ENCODE measurements at places on chromosomes 16 and 17. TPM values are rescaled to one million over a fixed set of nuclear protein-coding genes. Genes with fewer than 3 reads are reported as not detected.
A peak's percentile ranks its signal among the peaks of the same experiment; 100 is the strongest.

DNA sequence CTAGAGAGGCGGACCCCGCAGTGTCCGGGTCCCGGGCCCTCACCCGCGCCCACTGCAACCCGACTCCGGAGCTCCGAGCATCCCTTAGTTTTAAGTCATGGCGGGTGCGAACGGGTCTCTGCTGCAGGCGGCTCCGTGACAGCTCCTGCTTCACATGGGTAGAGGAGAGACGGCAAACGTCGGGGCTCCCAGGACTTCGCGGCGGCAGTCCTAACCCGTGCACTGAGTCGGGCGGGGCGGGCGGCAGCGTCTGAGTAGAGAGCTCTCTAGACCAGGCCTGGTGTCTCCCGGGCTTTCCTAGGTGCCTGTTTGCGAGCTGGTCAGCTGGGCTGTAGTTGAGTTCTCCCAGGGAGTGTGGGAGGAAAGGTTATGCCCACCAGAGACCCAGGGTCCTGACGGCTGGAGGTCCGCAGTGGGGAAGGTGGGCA is 345 bp downstream of the TSC2 start:
- H3K36me3 ChIP-seq, result peaks cover 26% of the 10 kb centered on the region
- H3K27ac ChIP-seq, result peak overlapping the region; percentile 34
- DNase-seq, result no peak
- peak overlapping the region; percentile 67 for H3K4me3 ChIP-seq
- peaks cover 11% of the 10 kb centered on the region for H3K4me1 ChIP-seq

- H3K27me3 ChIP-seq, result no peaks in the 10 kb centered on the region
- H3K27ac ChIP-seq, result no peak overlapping the region
- no peak overlapping the region for H3K4me3 ChIP-seq
- H3K4me1 ChIP-seq, result peaks cover 10% of the 10 kb centered on the region
- H3K36me3 ChIP-seq, result no peaks in the 10 kb centered on the region
Observed at GRCh38 chr17:45336390-45337182, 19.8 kb upstream of the MAP3K14 start.

DNA sequence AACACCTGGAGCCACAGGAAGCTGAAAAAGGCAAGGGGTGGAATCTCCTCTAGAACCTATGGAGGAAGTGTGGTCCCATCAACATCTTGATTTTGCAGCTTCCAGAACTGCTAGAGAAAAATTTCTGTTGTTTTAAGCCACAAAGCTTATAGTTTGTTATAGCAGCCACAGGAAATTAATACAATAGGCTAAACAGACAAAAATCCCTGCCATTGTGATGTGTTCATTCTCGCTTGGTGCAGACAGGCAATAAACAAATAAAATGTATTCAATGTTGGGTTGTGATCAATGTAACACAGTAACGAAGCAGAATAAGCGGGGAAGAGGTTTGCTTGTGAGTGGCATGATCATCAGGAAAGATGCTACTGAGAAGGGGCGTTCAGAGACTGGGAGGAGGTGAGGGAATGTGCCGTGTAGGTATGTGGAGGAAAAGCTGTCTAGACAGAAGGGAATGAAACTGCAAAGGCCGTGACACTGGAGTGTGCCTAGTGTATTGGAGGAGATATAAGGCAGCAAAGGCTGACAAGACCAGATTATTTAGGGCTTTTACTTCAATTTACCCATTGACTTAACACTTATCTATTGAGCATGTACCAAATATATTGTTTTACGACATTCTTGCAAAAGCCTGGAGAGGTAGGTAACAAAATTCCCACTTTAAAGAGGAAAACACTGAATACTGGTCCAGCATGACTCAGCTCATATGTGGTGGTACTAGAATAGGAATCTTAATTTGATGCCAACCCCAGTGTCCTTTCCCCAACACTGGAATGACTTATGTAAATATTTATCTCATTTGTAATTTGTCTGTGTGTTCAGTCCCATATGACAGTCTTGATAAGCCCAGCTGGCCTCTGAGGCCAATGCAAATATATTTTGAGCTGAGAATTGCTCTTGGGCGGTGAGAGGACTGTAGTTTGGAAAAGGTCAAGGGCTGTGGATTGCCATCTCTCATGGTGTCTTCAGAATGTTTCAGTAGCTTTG is 375.9 kb downstream of the CDH13 start:
- no peaks in the 10 kb centered on the region for H3K36me3 ChIP-seq
- H3K4me3 ChIP-seq, result no peak overlapping the region
- peak; percentile 54 for DNase-seq
- H3K27ac ChIP-seq, result peak overlapping the region; percentile 17
- peaks cover 21% of the 10 kb centered on the region for H3K4me1 ChIP-seq

PYDC1 gene
- total RNA-seq, result not detected

TBC1D3G gene
- not detected for total RNA-seq
